ENCODE measurements at places on chromosomes 12 and 14. TPM values are rescaled to one million over a fixed set of nuclear protein-coding genes. Genes with fewer than 3 reads are reported as not detected.

DNA sequence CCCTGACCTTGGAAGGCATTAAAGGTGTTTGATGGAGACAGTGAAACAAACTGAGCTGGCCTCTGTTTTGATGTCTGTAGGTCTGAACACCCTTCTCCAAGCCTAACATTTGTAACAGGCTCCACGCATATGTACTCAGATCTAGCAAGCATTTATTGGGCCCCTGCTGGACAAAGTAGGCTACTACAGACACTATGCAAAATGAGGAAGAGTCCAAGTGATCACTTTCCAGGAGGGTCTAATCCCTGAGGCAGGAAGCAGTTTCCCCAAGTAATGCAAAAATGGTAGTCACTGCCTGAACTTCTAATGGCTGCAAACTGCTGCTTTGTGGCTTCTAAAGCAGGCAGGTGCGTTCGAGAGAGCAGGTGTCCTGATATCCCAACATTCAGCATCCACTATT is 405.8 kb downstream of the MED13L start:
- DNase-seq, result no peak

GRCh38 chr12:46299851-46300250 is 31.0 kb upstream of the SLC38A1 start:
- no peak for DNase-seq

- no peak for DNase-seq
These were observed 12.5 kb downstream of the PLD4 start for GRCh38 chr14:104937161-104937560.

GRCh38 chr14:69089046-69089445 is 63.9 kb downstream of the DCAF5 start:
- DNase-seq, result no peak

IRF2BPL gene
- polyA plus RNA-seq, result 29.1 TPM

DNA sequence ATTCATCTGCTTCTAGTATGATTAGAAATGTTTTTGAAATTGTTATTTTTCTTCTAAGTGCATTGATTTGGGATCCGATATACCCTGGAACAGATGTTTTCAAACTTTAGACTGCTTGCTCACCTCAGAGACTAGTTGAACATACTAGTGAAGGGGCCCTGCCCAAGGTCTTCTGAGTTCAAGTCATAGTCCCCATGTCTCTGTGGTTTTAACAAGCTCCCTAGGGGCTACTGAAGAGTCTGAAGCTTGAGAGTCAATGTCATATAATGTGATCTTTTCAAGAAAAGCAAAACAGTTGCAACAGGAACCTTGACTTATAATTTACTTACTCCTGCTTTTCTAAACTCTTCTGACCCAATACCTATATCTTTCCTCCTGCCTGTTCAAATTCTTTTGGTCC is 7.5 kb upstream of the UBE2N start:
- peak; percentile 60 for DNase-seq

GRCh38 chr12:25839470-25839869 is 119.0 kb upstream of the RASSF8 start:
- DNase-seq, result no peak

DNA sequence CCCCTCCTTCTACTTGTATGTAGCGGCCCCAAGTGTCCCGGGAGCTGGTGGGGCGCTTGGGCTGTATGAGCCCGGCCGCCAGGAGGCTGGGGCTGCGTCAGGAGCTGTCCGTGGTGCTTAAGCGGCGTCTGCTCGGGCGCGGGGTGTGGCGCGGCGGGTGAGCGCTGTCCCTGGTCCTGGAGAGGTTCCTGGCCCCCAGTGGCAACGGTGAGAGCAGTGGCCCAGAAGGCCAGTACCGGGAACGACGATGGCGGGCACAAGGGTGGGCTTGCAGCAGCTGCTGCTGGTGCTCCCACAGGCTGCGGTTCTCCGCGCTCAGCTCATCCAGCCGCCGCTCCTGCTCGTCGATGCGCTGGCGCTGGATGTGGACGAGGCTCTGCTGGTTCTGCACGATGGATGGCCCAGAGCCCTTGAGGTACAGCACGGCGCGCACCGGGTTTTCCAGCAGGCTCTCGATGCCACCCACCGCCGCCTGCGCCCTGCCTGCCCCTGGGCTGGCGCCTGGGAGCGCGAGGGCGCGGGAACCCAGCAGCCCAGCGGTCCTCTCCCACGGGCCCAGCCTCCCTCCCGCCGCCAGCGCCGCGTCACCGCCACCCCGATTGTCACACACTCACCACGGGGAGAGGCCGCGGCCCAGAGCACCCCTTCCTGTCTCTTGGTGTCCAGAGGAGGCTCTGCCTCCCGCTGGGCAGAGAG is 41.9 kb upstream of the FKBP4 start:
- peak; percentile 69 for DNase-seq

A2M gene
- polyA plus RNA-seq, result 0.26 TPM

SYNE2 gene
- polyA plus RNA-seq, result 39.5 TPM

DHRS2 gene
- not detected for polyA plus RNA-seq

- no peak for DNase-seq
These were observed 115.5 kb upstream of the AEBP2 start for GRCh38 chr12:19323805-19324204.

- peak; percentile 75 for DNase-seq
These were observed 16.6 kb upstream of the CLEC2A start for GRCh38 chr12:9948606-9949296.

DNA sequence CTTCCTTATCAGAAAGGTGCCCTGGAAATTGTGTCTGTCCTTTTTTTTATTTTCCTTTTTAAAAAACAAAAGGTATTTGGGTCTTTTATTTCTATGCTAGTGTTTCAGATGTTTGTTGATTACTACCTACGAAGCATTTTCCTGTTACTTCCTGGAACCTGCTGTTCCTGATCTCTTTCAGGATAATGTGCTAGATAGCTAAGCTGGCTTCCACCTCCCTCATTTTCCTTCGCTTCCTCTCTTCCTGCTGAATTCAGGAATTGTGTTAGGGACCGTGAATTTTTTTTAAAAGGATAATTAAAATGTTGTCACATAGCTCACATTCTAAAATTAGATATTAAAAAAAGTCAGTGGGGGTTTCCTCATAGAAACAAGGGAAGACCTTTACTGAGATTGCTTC is 27.7 kb downstream of the TMTC2 start:
- no peak for DNase-seq

DNA sequence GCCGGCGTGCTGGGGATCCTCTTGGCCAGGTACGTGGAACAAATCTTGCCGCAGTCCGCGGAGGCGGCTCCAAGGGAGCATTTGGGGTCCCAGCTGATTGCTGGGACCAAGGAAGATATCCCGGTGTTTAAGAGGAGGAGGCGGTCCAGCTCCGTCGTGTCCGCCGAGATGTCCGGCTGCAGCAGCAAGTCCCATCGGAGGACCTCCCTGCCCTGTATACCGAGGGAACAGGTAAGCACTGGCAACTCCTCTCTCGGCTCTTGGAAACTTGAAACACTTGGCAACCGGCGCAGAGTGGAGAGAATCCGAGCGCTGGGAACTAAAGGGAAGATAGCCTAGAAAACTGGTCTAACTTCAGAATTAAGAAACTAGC is 1.7 kb downstream of the PDE3A start:
- DNase-seq, result no peak

LAG3 gene
- polyA plus RNA-seq, result not detected

DNA sequence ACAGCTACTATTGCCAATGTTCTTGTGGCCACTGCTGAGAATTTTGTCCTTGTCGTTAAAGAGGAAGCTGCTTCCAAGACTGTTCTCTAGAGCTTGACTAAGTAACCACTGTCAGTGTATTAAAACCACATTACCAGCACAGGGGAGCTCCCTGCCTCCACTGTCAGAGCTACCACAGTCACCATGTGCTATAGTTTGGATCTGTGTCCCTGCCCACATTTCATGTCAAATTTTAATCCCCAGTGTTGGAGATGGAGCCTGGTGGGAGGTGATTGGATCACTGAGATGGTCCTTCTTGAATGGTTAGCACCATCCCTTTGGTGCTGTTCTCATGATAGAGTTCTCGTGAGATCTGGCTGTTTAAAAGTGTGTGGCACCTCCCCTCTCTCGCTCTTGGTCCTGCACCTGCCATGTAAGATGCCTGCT is 23.2 kb upstream of the RAP1B start:
- peak; percentile 73 for DNase-seq

MANSC4 gene
- 0.25 TPM for polyA plus RNA-seq

DNA sequence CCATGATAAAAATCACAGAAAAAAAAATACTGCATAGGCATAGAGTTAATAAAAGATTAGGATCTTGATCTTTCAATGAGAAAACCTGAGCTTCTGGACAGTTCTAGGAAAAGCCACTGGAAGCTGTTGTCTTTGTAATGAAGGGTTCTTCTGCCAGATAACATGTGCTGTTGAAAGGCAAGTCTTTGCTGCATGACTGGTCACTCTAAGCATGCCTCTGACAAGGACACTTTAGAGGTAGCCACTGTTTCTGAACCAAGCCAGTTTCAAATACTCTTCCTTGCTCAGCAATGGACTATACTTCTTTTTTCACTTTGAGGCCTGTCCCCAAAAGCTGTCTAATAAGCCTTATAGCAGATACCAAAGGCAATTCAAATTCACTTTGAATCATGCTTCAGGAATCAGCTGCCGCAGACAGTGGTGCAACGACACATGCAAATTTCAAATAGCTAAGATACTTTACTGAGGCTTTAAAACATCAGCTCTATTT is 70.2 kb downstream of the BTG1 start:
- DNase-seq, result no peak

PRPH gene
- not detected for polyA plus RNA-seq

JDP2 gene
- polyA plus RNA-seq, result 5.3 TPM

DNA sequence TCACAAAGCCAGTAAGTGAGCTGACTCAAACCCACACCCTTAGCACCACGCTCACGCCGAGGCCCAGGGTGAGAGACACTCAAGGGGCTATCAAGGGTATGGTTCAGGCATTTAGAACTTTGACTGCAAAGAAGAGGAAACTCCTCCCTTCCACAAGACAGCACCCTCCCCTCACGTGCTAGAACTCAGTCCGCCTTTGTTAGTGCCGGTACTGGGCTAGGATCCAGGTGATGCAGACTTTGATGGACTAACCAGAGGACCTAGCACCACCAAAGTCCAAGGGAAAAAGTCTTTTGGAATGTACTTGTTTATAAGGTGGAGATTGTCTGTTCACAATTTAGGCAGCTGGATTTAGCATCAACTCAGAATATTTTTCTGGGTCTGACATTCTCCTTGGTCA is 33.7 kb downstream of the VWF start:
- DNase-seq, result no peak

GRCh38 chr12:48454667-48455066 is 17.7 kb upstream of the ANP32D start:
- no peak for DNase-seq

GRCh38 chr14:46279776-46280175 is 371.8 kb downstream of the RPL10L start:
- DNase-seq, result no peak

- DNase-seq, result no peak
These were observed 21.1 kb downstream of the BDKRB2 start for GRCh38 chr14:96225745-96226151.

DNA sequence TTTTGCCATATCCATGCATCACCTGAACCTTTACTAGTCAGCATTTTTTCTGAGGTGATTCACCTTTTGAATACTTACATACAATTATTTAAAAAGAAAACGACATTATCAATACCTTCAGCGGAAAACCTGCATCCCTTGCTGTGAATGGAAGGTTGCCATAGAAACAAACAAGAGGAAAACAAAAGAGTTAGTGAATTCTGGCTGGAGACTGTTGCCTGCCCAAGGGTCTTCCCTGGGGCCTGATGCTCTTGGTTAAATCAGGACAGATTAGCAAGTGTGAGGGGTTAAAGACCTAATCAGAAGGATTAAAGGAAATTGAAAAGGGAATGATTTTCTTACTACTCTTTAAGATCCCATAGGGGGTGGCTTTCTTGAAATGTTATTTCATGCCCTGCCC is 96.0 kb upstream of the WSCD2 start:
- DNase-seq, result no peak

DNA sequence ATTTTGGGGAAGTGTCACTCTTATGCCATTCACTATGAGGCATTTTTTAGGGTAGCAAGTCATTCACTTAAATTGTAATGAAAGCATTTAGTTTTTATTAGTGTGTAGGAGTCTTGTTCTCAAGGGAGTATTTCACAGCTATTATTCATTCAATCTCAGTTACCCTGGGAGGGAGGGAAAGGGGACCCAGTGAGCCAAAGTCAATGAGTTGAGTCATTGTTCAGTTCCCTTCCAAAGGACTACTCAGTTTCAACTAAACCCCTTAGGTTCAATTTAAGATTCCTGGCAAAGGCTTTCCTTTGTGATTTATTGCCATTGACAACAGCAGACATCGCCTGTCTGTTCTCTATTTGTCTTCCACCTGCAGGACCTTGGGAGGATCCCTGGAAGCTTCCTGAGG is 29.3 kb upstream of the RASSF8 start:
- DNase-seq, result no peak

DNA sequence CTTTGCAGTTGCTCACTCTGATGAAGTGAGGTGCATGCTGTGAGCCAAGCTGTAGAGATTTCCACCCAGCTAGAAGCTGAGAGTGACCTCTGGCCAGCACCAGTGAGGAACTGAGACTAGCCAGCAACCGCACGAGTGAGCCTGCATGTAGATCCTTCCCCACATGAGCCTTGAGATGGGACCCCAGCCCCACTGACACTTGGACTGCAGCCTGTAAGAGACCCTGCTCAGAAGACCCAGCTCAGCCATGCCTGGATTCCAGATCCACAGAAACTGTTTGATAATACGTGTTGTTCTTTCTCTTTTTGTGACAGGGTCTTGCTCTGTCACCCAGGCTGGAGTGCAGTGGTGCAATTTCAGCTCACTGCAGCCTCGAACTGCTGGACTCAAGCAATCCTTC is 229.2 kb downstream of the GLT1D1 start:
- no peak for DNase-seq

Data from B cell (primary cell).